ENCODE measurements at places on chromosomes 5 and 9. TPM values are rescaled to one million over a fixed set of nuclear protein-coding genes. Genes with fewer than 3 reads are reported as not detected.

- no peak for DNase-seq
Observed at GRCh38 chr5:29547236-29547865, 1646.1 kb upstream of the CDH6 start.

GRCh38 chr5:36414869-36415282 lies 113.2 kb upstream of the RANBP3L start:
- DNase-seq: no peak

GRCh38 chr5:93328833-93329232 lies 252.2 kb downstream of the NR2F1-AS1 start:
- no peak for DNase-seq

- no peak for DNase-seq
Observed at GRCh38 chr9:131810351-131811170, 70.7 kb upstream of the RAPGEF1 start.

DNA sequence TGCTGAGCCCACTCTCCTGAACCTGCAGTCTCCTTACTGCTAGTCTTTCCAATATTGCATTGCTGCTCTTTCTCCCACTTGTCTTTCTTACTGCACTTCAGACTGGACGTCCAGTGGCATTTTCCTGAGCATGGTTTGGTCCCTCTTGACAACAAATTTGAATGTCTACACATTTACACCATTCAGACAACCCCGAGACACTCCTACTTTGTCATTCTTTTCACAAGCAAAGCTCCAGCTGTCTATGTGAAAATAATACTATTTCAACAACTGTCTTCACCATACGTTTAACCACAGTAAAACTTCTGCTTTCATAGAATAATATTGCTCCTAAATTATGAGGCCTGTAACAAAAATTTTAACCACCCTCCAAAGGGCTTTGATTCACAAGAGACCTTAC lies 10.4 kb upstream of the APTX start:
- DNase-seq: no peak

DNA sequence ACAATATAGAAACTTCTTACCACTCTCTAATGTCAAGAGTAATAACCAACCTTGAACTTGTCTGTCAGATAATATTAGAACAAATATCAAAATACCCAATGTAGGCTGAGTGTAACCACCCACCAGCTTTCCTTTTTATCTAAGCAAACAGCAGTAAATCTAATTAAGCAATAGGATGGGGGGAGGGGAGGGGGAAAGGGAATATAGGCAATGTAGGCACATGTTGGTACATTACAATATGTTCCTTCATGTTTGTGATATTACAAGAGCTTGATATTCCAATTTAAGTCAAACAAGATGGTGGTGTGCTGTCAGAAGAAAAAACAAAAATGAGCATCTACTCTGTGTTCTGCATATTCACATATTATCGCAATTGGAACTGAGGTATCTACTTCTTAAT lies 158.2 kb downstream of the DENND1A start:
- DNase-seq: no peak

- DNase-seq: peak; percentile 48
Observed at GRCh38 chr9:36328798-36329411, 70.7 kb upstream of the GNE start.

- DNase-seq: no peak
Observed at GRCh38 chr5:157115502-157115901, 6.7 kb upstream of the HAVCR2 start.

DNA sequence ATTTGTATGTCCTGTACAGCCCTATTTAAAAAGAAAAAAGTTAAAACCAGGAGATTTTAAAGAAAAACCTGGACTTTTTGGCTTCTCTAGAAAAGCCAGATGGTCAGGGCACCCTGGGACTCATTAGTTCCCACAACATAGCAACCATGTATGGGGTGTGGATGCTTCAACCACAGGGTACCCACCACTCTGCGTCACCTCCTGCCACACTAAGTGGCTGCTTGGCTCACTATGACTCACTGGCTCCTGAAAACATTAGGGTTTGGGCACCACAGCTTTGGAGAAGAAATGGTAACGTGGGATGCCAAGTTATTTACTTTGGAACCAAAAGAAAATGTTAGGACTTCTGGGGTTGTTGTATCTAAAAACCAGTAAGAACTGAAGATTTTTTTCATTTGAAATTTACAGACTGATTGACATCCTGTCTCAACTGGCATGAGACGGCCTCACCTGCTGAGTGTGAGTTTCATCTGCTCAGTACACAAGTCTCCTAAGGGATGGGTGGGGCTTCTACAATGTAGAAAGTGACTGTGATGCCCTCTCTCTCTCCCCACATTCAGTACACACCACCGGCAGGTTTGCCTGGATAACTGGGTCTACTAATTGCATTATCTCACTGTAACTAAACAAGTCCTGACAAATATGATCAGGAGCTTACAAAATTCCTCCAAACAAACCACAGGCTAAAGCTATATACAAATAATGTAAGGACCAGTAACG lies 103.9 kb downstream of the ESM1 start:
- DNase-seq: no peak

GRCh38 chr5:135991429-135991828 lies 36.6 kb upstream of the LECT2 start:
- no peak for DNase-seq

- no peak for DNase-seq
Observed at GRCh38 chr5:163964671-163965070, 459.3 kb downstream of the MAT2B start.

DNA sequence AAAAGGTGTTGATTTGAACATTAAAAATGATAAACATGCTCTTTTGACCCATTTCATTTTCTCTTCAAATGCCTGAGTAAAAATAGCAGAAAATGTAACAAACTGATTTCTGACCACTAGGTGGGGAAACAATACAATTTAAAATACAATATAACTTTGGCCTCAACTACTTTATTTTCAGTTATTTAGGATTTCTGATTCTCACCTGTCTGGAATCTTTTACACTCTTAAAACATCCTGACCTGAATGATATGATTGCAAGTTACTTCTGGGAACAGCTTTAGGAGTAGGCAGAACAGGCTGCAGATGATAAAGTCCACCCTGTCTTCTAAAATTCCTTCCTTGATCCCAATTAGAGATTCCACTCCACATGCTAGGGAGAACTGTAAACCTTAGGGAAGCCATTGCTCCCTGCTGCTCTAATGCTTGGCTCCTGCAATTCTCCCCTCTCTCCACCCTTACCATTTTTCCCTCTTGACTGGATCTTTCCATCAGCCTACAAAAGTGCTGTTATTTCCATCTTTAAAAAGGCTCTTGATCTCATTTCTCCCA lies 70.3 kb downstream of the FYB1 start:
- DNase-seq: no peak

DNA sequence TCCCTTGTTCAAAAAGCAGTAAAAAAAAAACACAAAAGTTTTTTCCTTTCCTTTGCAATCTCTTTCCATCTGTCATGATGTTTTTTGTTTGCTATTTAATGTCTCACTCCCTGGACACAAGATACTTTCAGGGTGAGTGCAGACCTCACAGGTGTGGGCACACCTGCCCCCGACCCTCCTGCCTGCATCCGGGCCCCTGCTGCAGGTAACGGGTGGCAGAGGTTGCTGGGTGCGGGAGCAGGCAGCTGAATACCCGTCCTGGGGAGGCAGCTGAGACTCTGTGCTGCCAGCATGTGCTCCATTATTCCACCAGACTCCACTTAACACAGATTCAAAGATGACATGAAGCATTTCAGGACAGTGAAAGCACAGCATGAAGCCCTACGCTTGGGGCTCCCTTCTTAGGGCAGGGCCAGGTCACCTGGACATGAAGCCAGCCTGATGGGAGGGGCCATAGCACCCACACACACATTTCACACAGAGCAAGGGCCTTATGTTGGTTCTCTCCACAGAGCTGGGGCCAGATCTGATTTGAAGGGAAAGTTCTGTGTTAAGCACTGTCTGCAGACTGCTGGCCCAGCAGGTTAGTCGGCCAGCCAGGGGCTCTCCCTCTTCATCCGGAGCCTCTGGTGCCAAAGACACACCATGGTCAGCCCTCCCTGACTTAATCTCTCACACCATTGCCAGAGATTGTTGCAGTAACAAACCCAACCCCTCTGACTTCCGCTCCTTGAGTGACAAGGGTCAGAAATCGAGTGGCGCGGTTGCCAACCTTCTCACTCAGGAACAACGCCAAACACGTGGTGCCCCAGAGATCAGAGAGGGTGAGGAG lies 13.0 kb downstream of the NEK6 start:
- no peak for DNase-seq

DNA sequence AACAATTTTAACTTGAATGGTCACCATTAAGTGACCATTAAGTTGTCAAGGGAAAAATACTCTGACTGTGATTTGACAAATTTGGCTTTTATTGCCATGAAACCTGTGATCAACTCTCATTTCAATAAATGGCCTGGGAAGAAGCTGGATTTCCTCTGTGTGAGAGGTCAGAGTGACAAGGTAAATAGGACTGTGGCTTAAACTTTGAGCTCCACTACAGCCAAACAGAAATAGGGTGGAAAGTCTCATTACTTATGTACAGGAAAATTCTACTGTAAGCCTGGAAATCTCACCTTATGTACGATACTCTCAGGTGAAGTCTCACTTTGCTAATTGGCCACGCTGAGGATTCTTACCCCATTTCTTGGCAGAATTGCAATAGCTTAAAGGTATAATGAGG lies 67.3 kb downstream of the NPR3 start:
- DNase-seq: no peak

GRCh38 chr5:157596487-157596886 lies 20.9 kb upstream of the ADAM19 start:
- no peak for DNase-seq

- DNase-seq: no peak
Observed at GRCh38 chr5:73499187-73499586, 945 bp downstream of the BTF3 start.

GRCh38 chr5:158888206-158888605 lies 211.5 kb downstream of the EBF1 start:
- no peak for DNase-seq

DNA sequence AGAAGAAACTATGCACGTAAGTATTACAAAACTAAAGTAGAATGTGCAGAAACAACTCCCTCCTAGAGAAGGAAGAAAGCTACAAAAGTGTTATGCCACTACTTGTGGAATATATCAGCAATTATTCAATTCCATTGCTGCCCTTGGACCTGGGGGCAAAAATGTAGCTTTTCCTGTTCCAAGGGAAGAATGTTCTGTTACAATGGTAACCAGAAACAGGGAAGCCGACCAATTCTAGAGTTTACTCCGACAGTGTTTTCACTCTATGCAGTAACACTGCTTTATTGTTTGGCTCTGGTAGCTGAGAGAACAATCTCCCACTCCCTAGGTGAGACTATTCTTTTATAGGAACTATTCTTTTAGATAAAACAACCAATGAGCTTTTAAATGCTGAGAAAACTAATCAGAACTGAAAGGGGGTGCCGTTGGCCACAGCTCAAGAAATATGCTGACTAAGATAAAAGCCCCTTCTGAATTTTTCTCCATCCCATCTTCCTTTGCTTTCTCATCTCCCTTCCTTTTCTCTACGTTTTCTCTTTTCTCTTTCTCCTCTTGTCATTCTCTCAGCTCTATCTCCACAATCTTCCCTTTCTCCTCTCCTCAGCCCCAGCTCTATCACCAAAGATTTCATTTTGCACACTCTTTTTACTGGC lies 54.1 kb downstream of the SLC1A3 start:
- no peak for DNase-seq

GRCh38 chr9:130579738-130580463 lies 524 bp downstream of the FUBP3 start:
- DNase-seq: no peak

DNA sequence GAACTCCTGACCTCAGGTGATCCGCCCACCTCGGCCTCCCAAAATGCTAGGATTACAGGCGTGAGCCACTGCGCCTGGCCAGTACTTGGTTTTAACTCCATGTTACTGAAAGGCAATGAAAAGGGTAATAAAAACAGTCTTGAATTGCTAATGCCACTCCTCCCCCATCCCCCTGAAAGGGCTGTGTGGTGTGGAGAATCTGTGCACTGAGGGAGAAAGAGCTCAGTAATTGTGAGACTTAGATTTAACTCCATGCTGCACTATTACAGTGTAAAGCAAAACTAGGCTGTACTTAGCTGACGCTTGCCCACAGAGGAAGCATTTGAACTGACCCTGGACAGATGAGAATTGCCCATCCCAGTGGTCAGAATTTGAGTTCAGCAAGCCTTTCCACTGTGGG lies 1662.4 kb upstream of the ACO1 start:
- DNase-seq: no peak

GRCh38 chr9:112341730-112342129 lies 8.3 kb upstream of the PTBP3 start:
- no peak for DNase-seq

DNA sequence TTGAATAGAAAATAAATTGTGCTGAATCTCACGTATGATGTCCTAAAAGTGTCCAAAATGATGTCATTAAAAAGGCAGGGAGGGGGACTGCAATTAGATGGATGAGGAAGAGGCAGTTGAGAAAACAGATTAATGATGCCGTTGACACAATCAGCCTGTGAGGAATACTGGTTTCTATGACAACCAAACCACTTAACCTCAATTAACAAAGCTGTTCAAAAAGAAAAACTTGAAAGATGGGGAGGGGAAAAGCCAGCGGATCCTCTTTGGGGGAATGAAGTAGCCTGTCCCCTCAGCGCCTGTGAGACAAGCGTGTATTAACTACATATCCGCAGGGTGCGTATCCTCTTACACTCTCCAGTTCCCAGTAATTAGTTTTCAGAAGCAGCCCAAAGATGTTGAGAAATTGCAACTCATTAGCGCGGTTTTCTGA lies 160.7 kb downstream of the TTC39B start:
- no peak for DNase-seq

DNA sequence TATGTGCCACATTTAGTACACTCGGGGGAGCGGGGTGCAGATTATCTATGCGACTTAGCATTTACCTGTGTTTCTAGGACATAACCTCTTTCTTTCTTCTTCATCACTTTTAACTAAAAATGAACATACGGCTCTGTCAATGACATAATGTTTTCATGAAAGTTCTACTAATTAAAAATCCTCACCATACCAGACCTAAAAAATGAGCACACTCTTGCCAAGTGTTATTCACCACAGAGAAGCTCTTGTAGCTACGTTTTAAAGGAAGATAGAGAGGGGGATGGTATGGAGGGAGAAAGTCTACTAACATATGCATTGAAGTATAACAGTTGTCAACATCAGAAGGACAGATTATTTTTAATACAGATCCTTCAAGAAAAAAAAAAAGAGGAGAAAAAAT lies 1.6 kb downstream of the CDH10 start:
- DNase-seq: no peak

GRCh38 chr5:5316334-5316733 lies 106.1 kb upstream of the ICE1 start:
- no peak for DNase-seq

GRCh38 chr9:109775516-109775915 lies 4.5 kb upstream of the PALM2AKAP2 start:
- no peak for DNase-seq

The PCDHGA1 gene
- total RNA-seq: 0.62 TPM

The GLRA1 gene
- total RNA-seq: not detected

The RGMB gene
- 8.5 TPM for total RNA-seq

The SLC38A9 gene
- total RNA-seq: 175 TPM

The SH3GL2 gene
- not detected for total RNA-seq

The BNC2 gene
- total RNA-seq: 293 TPM

The COL5A1 gene
- 604 TPM for total RNA-seq

The SPAAR gene
- 4.1 TPM for total RNA-seq

The ADGRD2 gene
- not detected for total RNA-seq

The WNK2 gene
- total RNA-seq: 14.3 TPM

The RASGRF2 gene
- 26.4 TPM for total RNA-seq

The FAT2 gene
- 9.1 TPM for total RNA-seq

The CBY3 gene
- not detected for total RNA-seq

The C5 gene
- total RNA-seq: 2.1 TPM
